ENCODE measurements at places on chromosomes 6 and 20.

GRCh38 chr6:159833556-159833955 lies 33.5 kb downstream of the PNLDC1 start:
- DNase-seq = no peak

DNA sequence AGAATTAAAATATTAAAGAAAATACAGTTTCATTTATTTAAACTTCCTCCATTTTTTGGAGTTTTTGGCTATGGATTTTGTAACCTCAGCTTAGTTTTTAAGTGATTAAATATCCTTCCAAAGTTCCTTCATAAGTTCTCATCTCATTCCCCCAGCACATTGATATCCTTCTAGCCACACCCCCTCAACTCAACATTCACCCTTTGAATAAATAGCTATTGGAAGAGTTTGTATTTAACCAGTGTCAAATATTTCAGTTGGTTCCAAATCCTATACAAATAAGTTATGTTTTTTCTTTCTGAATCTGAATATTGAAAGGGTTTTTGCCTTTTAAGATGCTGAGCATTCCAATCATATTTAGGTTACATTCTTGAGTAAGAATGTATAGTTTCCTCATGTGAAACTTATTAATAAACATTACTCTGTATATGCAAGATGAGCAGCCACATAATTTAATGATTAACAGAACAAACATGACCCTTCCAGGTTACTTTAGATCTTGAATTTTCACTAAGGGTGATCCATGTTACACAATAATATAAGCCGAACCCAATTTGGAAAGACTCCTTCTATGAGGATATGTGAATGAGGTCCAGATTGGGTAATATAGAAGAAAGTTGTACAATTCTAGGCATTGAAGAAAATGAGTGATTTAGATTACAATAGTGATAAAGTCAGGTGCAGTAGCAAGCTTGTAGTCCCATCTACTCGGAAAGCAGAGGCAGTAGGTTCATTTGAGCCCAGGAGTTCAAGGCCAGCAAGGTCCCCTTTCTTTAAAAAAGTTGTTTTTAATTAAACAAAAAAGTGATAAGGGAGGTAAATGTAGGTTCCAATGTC lies 13.6 kb downstream of the GLYATL3 start:
- no peak for DNase-seq

DNA sequence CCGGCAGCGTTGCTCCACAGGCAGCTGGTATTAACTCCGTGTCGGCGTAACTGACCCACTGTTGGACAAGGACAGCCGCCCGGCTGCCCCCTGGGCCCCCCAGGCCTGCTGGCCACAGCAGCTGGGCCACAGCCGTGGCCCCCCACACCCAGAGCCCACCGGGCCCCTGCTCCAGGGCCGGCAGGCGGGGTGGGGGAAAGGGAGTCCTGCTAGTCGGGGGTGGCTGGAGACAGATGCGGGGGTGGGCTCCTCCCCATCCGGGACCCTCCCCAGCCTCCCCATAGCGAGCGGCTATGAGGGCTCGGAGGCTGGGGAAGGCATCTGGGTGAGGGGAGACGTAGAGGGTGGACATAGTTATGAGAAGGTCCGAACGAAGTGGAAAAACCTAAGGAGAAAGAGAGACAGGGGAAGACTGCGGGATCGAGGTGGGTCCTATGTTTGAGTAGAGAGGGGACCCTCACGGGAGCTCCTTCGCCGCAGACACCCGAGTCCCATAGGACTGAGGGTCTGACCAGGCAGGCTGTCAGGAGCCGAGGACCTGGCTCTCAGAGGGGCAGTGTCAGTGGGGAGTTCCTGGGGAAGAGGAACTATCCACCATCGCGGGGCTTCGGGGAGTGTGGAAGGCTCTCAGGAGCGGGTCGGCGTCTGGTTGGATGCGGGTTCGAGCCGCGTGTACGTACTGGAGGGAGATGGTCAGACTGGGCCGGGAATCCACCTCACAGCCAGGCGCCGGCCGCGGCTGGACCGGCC lies 511 bp downstream of the VARS1 start:
- no peak for DNase-seq

GRCh38 chr6:129667034-129667433 lies 42.9 kb downstream of the ARHGAP18 start:
- DNase-seq = no peak

GRCh38 chr6:156699017-156699421 lies 78.2 kb upstream of the ARID1B start:
- no peak for DNase-seq

- no peak for DNase-seq
Observed at GRCh38 chr20:1207293-1207878, 4.1 kb downstream of the C20orf202 start.

DNA sequence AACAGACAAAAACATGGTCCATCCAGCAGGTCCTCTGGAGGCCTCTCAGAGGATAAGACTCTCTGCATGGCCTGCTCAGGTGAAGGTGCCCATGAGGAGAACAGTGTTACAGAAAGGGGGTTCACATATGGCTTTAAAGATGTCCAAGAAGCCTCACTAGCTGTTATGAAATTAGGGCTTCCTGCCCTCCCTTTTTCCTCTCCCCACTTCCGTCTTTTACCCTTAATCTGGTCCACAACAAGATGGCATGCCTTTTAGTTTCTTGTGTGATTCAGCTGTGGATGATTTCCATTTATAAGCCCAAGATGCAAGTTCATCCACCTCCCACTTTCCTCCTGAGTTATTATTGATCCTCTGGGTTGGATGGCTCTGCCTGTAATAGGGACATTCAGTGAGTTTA lies 14.0 kb downstream of the GCNT2 start:
- no peak for DNase-seq

DNA sequence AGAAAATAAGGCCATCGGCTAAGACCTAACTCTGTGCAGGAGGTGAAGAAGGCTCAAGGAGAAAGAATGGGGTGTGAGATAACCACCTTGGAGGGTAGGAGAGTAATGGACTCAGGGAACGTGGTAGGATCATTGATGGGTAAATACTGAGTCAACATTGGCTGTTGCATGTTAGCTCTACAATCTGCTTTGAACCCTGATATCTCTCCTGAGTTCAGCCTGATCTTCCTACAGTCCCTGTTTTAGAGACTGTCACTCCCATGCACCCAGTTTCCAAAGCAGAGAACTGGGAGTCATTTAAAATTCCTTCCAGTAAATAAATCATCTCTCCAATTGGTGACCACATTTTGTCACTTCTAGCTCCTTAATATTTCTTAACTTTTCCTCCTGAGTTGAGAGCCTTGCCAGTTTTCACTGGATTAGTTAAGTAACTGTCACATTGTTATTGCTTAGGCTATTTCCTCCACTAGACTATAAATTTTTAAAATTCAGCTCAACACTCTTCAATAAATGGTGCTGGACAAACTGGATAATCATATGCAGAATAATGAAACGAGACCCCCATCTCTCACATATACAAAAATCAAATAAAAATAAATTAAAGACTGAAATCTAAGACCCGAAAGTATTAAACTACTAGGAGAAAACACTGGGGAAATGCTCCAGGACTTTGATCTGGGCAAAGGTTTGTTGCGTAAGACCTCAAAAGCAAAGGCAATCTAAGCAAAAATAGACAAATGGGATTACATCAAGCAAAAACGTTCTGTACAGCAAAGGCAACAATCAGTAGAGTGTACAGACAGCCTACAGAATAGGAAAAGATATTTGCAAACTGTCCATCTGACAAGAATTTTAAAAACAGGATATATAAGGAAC lies 138.9 kb upstream of the TMEM170B start:
- no peak for DNase-seq

GRCh38 chr6:42744351-42744893 lies 1.5 kb downstream of the TBCC start:
- no peak for DNase-seq

DNA sequence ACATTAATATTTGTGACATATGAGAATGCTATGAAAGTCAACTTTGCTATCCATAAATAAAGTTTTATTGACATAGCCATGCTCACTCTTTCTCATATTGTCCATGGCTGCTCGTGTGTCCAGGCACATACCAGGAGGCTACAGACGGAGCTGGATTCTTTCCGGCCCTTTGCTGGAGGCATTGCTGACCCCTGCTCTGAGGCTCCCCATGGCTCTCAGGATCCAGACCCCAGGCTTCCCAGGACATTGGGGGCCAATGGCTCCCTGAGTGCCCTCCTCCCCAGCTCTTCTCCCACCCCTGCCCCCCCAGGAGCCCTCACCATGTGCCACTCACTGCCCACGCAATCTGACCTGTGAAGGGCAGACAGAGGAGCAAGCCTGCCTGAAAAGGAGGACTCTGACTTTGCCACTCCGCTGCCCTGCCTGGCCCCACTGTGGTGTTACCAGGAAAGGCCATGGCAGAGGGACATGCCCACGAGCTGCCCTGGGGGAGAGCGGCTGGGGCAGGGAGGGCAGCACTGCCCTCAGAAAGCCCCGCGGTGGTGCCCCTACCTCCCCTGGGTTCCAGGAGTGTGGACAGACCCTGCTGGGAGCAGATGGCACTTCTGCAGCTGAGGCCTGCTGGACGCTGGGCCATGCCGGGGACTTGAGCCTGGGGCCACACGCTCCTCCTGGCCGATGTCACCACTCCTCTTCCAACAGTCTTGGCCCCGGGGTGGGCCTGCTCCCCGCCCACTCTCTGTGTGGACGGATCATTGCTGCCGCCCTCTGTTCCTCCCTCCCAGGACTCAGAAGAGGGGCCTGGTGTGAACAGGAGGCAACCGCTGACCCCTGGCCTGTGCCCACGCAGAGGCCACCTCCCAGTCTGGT lies 97.8 kb upstream of the BHLHE23 start:
- DNase-seq = no peak

- DNase-seq = no peak
Observed at GRCh38 chr6:135037541-135037940, 17.1 kb downstream of the HBS1L start.

- DNase-seq = no peak
Observed at GRCh38 chr6:53330137-53330536, 18.6 kb downstream of the ELOVL5 start.

DNA sequence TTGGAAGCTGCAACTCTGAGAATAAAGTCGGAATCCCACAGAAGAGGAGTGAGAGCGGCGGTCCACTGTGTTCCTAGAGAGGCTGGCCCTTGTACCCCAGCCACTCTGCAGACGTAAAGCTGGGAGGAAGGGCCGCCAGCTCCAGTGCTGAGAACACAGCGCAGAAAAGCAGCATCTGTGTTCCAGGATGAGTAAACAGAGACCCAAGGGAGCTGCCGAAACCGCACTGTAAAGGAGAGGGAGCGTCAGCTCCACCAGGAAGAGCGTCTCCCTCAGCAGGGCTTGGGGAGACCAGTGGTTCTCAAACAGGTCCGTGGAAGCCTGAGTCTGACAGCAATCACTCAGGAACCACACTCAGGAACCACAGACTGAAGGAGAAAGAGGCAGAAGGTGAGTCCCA lies 134.0 kb downstream of the WDR27 start:
- DNase-seq = no peak

- DNase-seq = no peak
Observed at GRCh38 chr6:160247457-160247883, 11.2 kb downstream of the SLC22A2 start.

GRCh38 chr6:6420107-6420506 lies 99.6 kb upstream of the F13A1 start:
- DNase-seq = no peak

- DNase-seq = no peak
Observed at GRCh38 chr6:27161946-27162603, 85.4 kb upstream of the PRSS16 start.

DNA sequence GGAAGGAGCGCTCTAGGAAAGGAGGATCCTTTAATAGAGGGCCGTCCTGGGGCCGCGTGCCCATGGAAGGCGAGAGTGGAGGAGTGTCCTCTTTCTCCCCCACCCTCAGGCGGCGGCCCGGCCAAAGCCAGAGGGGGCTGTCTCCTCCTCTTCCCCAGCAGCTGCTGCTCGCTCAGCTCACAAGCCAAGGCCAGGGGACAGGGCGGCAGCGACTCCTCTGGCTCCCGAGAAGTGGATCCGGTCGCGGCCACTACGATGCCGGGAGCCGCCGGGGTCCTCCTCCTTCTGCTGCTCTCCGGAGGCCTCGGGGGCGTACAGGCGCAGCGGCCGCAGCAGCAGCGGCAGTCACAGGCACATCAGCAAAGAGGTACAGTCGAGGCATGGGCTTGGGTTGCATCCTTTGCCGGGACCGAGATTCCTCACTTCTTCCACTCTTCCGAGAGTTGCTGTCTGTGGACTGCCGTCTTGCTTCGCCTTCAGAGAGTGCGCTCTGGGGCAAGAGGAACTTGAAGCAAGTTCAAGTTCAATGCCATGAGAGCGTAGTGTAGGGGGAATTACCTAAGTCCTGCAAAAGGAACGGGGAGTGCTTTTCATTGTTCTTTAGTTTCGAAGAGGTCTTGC lies at the start of gene LAMA2:
LAMA2 (plus strand) TSS at position 148 of the 621 bp plus-strand sequence; CDS start at position 256, 108 bp downstream.
- DNase-seq = no peak

GRCh38 chr20:63085151-63085861 lies 78.5 kb upstream of the BHLHE23 start:
- DNase-seq = no peak

DNA sequence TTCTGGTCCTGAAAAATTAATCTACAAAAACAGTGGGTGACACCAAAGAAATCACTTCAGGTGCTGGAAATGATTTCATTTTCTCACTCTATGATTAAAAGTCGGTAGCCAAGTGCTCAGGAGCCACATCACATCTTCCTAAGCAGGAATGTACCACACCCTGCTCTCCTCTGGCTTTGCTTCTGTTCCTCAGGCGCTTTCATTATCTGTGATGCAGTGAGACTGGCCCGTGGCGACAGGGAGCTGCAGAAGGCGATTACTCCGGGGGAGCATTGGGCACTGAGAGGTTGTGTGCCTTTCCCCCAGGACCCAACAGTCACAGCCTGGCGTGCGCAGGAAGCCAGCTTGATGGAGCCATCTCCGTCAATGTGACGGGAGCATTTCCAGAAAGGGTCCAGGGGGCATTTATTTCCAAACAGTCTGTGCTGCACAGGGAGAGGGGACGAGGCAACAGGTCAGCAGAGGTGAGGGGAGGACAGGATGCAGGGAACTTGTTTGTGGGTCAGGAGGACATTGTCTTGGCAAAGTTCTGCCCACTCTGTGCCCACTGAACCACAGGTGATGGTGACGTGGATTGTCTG lies 5.6 kb upstream of the ZNF831 start:
- no peak for DNase-seq

DNA sequence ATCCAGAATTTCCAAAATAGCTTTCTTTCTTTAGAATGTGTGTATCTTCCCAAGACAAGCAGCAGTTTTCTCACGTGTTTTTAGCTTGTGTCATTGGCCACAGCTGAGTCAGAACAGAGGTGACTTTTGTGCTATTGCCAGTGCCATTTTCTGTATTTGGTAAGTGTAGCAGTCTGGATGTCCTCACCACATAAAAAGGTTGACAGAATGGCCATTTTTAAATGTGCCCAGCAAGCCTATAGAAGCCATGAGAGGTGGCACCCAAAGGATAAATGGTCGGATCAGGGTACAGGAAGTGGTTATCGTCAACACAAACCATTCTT lies 269.5 kb upstream of the HSF2 start:
- no peak for DNase-seq

Measured in activated CD4-positive, alpha-beta T cell treated with anti-CD3 and anti-CD28 coated beads, Interleukin-2, amount 10 ng/mL, durations not matched to agents 7 days and 5 days (primary cell).